ENCODE measurements at places on chromosomes 4 and X.

- no peak overlapping the region for H3K4me3 ChIP-seq
- H3K27me3 ChIP-seq = no peaks in the 10 kb centered on the region
- H3K27ac ChIP-seq = no peak overlapping the region
- no peaks in the 10 kb centered on the region for H3K4me1 ChIP-seq
- DNase-seq = no peak
Measured at GRCh38 chr4:129428454-129428853, 332.5 kb downstream of the C4orf33 start.

DNA sequence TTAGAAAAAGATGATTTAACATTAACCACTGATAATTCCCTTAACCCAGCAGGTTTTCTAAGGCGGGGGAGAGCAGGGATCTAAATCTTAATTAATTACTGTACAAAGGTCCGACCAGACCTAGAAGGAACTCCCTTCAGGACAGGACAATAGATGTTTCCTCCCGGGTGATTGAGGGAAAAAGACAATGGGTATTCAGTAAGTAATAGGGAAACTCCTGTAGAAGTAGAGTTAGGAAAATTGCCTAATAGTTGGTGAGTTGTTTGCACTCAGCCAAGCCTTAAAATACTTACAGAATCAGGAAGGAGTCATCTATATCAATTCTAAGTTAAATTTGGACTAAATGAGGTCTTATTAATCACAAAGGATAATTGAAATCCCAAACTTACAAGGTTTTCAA is 5.8 kb upstream of the SRD5A3 start:
- no peak for DNase-seq
- no peak overlapping the region for H3K4me3 ChIP-seq
- H3K27ac ChIP-seq = no peak overlapping the region
- H3K27me3 ChIP-seq = no peaks in the 10 kb centered on the region
- no peaks in the 10 kb centered on the region for H3K36me3 ChIP-seq

GRCh38 chr4:176036585-176037205 is 28.9 kb upstream of the WDR17 start:
- DNase-seq = no peak
- no peaks in the 10 kb centered on the region for H3K27me3 ChIP-seq
- no peak overlapping the region for H3K4me3 ChIP-seq
- H3K36me3 ChIP-seq = no peaks in the 10 kb centered on the region

DNA sequence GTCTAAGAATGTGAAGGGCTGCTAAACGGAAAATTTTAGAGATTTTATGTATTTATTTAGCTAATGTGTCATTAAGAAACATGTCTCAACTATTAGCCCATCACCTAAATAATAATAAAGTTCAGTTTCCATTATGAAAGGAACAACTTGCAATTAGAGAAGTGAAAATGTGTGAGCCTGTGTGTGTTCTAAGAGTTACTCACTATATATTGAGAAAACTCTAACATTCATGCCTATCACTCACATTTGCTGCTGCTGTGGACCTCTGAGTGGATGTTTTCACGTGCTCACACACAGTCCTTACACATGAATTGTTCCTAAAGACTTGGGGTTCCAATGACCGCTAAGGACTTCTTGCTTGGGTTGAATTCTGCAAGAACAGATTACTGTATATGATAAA is 364.0 kb downstream of the TMA16 start:
- DNase-seq = no peak
- no peaks in the 10 kb centered on the region for H3K36me3 ChIP-seq
- no peak overlapping the region for H3K4me3 ChIP-seq
- no peaks in the 10 kb centered on the region for H3K4me1 ChIP-seq

GRCh38 chr4:71659979-71660378 is 123.9 kb downstream of the GC start:
- no peak overlapping the region for H3K4me3 ChIP-seq
- H3K4me1 ChIP-seq = no peaks in the 10 kb centered on the region
- no peak overlapping the region for H3K27ac ChIP-seq

- no peak for DNase-seq
- no peaks in the 10 kb centered on the region for H3K4me1 ChIP-seq
- H3K4me3 ChIP-seq = no peak overlapping the region
- H3K27me3 ChIP-seq = no peaks in the 10 kb centered on the region
- no peaks in the 10 kb centered on the region for H3K36me3 ChIP-seq
Measured at GRCh38 chrX:97030463-97030862, 146.8 kb downstream of the RPA4 start.

DNA sequence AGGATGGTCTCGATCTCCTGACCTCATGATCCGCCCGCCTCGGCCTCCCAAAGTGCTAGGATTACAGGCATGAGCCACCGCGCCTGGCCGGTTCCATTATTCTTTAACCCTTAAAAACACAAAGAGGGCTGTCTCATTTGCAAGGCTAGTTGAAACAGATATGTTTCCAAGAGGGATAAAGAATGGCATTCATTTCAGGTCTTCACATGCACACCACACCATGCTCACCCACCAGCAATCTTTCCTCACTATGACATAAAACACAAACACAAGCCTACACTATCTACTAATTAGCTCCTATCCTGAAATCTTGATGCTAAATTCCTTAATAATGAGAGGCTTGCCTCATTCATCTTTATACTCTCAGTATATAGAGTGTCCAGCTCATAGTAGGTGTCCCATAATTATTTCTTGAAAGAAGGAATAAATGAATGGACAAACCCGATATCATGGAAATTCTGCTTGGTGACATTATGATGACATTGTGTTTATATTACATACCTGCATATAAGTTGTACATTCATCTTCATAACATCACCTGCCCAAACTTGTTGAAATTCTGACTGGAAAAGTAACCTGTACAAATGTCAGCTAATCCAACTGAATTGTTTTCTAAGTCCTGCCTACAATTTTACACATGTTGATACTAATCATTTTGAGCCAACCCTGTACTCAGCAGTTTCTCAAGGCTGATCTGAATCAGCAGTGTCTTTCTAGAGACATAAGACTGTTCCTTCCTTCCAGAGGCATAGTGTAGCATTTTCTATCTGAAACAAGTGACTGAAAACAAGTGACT is 408.5 kb downstream of the KLHL13 start:
- H3K4me3 ChIP-seq = no peak overlapping the region
- DNase-seq = no peak
- H3K36me3 ChIP-seq = no peaks in the 10 kb centered on the region
- H3K27me3 ChIP-seq = no peaks in the 10 kb centered on the region
- H3K4me1 ChIP-seq = no peaks in the 10 kb centered on the region
- H3K27ac ChIP-seq = no peak overlapping the region

DNA sequence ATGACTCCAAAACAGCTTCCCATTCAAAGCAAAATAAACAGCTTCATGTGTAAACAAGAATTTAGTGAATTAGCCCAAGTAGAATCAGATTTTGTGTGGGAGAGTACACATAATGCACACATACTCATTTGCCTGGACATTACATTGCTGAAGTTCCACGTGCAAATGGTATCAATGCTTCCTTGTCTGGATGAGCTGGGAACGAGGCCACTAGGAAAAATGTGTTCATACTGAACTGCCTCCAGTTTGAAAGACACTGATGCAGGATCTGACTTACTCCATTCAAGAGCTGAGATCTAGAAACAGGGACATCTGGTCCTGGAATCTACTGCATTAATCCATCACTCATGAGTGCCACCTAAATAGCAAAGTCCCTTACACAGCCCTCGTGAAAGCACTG is 228.0 kb downstream of the APBB2 start:
- H3K27ac ChIP-seq = no peak overlapping the region
- no peak overlapping the region for H3K4me3 ChIP-seq
- H3K27me3 ChIP-seq = no peaks in the 10 kb centered on the region
- DNase-seq = no peak
- no peaks in the 10 kb centered on the region for H3K36me3 ChIP-seq
- H3K4me1 ChIP-seq = peaks cover 5% of the 10 kb centered on the region

GRCh38 chr4:72974694-72975487 is 94.6 kb downstream of the COX18 start:
- no peaks in the 10 kb centered on the region for H3K36me3 ChIP-seq
- H3K4me1 ChIP-seq = no peaks in the 10 kb centered on the region
- no peak for DNase-seq
- H3K27ac ChIP-seq = no peak overlapping the region
- H3K4me3 ChIP-seq = no peak overlapping the region

GRCh38 chr4:101970547-101971155 is 180.1 kb downstream of the BANK1 start:
- no peak overlapping the region for H3K4me3 ChIP-seq
- no peak for DNase-seq
- H3K4me1 ChIP-seq = no peaks in the 10 kb centered on the region
- no peak overlapping the region for H3K27ac ChIP-seq
- H3K27me3 ChIP-seq = no peaks in the 10 kb centered on the region

DNA sequence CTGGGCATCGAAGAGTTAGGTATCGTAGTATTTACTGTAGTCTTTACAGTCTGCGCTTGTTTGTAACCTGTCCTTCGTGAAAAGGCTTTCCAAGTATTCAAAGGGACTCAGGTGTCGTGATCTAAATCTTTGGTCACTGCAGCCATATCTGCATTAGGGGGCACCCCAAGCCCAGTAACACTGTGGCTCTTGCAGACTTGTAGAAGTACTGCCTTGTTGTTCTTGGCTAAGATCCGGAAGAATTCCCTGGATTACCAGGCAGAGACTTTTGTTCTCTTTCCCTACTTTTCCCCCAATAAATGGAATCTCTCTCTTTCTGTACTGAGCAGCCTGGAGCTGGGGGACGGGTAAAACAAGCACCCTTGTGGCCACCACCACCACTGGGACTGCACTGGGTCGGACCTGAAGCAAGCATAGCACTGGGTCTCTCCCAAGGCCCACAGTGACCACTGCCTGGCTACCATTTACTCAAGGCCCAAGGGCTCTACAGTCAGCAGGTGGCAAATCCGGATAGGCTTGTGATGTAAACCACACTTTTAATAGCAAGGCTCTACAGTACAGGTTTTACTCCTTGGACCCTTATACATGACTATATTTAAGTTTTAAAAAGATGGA is 12.0 kb downstream of the CXorf58 start:
- no peak for DNase-seq
- H3K27ac ChIP-seq = no peak overlapping the region
- H3K4me1 ChIP-seq = no peaks in the 10 kb centered on the region
- H3K27me3 ChIP-seq = no peaks in the 10 kb centered on the region
- H3K36me3 ChIP-seq = no peaks in the 10 kb centered on the region
- H3K4me3 ChIP-seq = no peak overlapping the region

DNA sequence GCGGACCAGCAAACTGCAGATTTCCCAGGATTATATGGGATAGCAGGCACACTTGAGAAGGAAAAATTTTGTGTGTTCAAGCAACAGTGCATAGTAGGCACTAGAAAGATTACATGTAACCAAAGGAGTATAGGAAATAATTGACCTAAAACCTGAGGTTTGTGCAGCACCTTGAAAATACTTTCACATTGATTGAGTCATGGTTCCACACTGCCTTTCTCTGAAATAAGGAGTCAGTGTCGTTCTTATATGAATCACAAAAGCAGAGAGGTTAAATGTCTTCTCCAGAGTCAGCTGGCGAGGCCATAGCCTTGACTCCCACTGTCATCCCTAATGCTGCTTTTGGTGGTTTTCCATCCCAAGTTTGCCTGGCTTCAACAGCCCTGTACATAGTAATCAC is 138.9 kb downstream of the SOWAHB start:
- no peak overlapping the region for H3K27ac ChIP-seq
- no peaks in the 10 kb centered on the region for H3K27me3 ChIP-seq
- DNase-seq = no peak
- no peaks in the 10 kb centered on the region for H3K4me1 ChIP-seq
- H3K4me3 ChIP-seq = no peak overlapping the region
- no peaks in the 10 kb centered on the region for H3K36me3 ChIP-seq

DNA sequence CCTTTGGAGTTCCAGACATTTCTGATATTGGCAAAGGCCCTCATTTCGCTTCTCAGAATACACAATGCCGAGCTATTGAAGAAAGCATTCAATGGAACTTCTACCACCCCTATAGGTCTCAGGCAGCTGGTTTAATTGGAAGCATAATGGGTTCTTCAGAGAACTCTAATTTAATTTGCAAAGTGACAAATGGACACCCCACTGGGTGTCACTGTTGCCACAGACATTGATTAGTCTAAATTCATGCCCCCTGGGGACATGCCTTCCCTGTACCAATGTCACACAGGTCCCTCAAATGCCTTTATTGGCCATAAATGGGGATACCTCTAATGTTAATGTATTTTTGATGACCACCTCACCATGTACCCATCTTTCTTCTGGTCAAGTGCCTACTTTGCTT is 22.9 kb upstream of the TMEM255A start:
- H3K4me3 ChIP-seq = no peak overlapping the region
- H3K27ac ChIP-seq = no peak overlapping the region
- no peaks in the 10 kb centered on the region for H3K27me3 ChIP-seq

GRCh38 chr4:79881407-79881806 is 191.6 kb downstream of the ANTXR2 start:
- no peak for DNase-seq
- no peaks in the 10 kb centered on the region for H3K36me3 ChIP-seq
- no peak overlapping the region for H3K27ac ChIP-seq
- no peak overlapping the region for H3K4me3 ChIP-seq
- no peaks in the 10 kb centered on the region for H3K4me1 ChIP-seq
- no peaks in the 10 kb centered on the region for H3K27me3 ChIP-seq

DNA sequence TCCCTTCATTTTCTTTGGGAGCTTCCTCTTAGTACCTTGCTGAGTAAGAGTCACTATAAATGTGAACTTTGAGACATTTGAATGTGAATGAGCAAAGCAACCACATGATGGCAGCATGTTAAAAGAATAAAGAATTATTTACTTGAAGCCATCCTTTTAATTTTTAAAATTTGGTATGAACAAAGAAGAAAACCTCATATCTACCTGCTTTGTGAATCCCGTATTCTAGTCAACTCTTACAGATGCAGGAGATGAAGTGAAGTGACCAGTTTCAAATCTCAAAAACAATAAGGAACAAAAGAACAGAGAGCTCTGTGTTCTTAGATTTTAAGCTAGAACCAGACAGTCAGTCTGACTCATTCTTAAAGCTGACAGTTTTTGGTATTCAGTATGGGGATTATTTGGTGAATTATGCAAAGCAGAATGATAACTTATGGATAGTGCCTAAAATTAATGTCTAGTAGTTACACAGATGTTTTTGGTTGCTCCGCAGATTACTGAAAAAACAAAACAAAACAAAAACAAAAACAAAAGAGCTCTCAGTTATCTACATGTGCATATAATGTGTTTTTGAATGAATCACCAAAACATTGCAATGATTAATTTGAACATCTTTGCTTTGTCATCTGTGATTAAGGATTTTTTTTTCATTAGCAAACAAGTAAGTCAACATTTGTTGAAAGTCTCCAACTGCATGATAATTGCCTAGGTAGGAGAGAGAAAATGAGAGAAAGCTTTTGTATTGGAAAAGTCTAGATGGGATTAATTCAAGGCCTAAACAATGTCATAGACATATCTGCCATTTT is 48.2 kb upstream of the H2AZ1 start:
- no peaks in the 10 kb centered on the region for H3K36me3 ChIP-seq
- no peaks in the 10 kb centered on the region for H3K4me1 ChIP-seq
- no peaks in the 10 kb centered on the region for H3K27me3 ChIP-seq
- no peak overlapping the region for H3K27ac ChIP-seq
- DNase-seq = no peak
